ENCODE measurements at places on chromosomes 11 and 22. TPM values are rescaled to one million over a fixed set of nuclear protein-coding genes. Genes with fewer than 3 reads are reported as not detected.

Gene SYT7
- total RNA-seq: not detected

Gene CHADL
- 0.21 TPM for total RNA-seq

Gene CDON
- total RNA-seq: 2.7 TPM

Gene FAM180B
- total RNA-seq: not detected

Gene TUBA8
- total RNA-seq: 4.3 TPM

Gene LMO2
- not detected for total RNA-seq

Gene C11orf42
- not detected for total RNA-seq

Gene CBX6
- 116 TPM for total RNA-seq

Gene BIK
- total RNA-seq: 4.5 TPM

Gene RASL10A
- total RNA-seq: 0.62 TPM

Gene SLC7A4
- total RNA-seq: not detected

Measured in activated CD4-positive, alpha-beta memory T cell treated with anti-CD3 and anti-CD28 coated beads for 36 hours (primary cell).